ENCODE measurements at places on chromosomes 1 and 21. TPM values are rescaled to one million over a fixed set of nuclear protein-coding genes. Genes with fewer than 3 reads are reported as not detected.

DNA sequence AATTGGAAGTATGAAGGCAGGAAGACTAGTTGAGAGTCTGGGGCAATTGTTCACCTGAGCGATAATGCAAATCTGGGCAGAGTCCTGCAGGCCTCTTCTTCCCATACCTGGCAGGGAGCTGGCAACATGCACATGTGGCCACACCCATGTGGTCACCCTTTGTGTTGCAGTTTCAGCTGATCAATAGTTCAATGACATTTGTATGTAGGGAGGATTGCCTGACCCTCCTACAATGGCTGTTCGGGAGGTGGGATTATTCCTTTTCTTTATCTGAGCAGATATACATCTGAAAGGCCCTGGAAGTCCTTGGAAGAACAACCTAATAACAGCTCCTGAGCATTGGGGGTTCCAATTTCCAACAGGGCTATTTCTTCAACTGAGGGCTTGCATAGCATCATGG, 15.2 kb upstream of the TRIM45 start:
- DNase-seq, result no peak

- DNase-seq, result no peak
These were observed 30.5 kb upstream of the BTG2 start for GRCh38 chr1:203274603-203275381.

OR2L8 gene
- not detected for polyA plus RNA-seq

ADCY10 gene
- 0.28 TPM for polyA plus RNA-seq

GRCh38 chr1:47388891-47389238, 27.2 kb upstream of the FOXE3 start:
- DNase-seq, result peak; percentile 80

DNA sequence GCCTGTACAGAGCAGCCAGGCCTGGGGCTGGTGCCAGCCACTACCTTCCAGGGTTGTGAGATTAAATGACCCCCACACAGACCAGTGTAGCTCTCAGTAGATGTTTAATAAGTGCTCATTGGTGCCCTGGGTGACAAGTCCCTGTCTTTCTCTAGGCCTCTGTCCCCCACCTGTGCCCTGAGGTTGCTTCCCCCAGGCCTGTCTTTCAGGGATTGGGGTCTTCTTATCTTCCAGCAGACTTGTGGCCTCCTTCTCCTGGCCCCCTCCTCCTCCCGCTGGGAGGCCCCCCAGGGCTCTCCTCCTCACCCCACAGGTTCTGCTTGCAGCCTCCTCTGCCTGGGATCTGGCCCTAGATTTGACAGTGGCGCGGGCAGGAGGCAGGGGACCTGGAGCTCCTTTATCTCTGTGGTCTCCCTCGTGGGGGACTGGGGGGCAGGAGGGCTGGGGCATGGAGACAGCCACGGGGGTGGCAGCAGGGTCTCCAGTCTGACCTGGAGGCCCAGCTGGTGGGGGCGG, 40.3 kb downstream of the EPHA2 start:
- DNase-seq, result no peak

- DNase-seq, result no peak
These were observed 12.1 kb downstream of the PRKACB start for GRCh38 chr1:84156210-84156621.

DNA sequence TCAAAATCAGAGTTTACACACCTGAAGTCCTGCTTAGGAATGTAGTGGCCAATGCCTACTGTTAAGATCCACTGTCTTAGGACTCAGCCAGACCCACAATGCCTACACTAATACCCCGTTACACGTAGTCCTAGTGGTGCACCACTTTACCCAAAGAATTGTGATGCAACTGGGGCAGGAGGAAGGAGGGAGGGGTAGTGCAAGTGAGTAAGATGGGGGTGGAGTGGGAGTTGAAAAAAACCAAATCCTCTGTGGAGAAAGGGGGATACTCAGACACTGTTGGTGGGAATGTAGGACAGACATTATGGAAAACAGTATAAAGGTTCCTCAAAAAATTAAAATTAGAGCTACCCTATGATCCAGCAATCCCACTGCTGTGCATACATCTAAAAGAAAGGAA, 19.5 kb downstream of the GLIS1 start:
- DNase-seq, result no peak

ARHGEF16 gene
- 15.5 TPM for polyA plus RNA-seq

GRCh38 chr1:156931974-156932710, 11.7 kb downstream of the LRRC71 start:
- peak; percentile 46 for DNase-seq

MRPS14 gene
- 48.0 TPM for polyA plus RNA-seq

- DNase-seq, result no peak
These were observed 9.9 kb upstream of the TARS2 start for GRCh38 chr1:150477320-150477719.

- no peak for DNase-seq
These were observed 28.9 kb downstream of the INAVA start for GRCh38 chr1:200923601-200924000.

DNA sequence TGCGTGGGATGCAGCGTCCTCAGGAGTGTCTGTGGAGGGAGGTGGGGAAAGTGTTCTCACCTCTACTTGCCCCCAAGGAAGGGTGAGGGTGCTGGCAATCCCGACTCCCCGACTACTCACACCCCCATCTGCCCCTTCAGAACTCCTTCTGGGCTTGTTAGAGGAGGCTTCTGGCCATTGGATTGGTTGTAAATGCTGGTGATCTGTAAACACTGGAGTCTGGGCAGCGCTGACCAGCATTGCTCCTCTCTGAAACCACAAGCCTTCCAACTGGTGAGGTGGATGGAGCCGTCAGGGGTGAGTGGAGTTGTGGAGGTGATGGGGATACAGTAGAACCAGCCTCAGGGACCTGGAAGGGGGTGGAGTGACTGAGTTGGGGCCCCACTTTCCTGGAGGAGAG, 59.3 kb downstream of the NKAIN1 start:
- no peak for DNase-seq

DNA sequence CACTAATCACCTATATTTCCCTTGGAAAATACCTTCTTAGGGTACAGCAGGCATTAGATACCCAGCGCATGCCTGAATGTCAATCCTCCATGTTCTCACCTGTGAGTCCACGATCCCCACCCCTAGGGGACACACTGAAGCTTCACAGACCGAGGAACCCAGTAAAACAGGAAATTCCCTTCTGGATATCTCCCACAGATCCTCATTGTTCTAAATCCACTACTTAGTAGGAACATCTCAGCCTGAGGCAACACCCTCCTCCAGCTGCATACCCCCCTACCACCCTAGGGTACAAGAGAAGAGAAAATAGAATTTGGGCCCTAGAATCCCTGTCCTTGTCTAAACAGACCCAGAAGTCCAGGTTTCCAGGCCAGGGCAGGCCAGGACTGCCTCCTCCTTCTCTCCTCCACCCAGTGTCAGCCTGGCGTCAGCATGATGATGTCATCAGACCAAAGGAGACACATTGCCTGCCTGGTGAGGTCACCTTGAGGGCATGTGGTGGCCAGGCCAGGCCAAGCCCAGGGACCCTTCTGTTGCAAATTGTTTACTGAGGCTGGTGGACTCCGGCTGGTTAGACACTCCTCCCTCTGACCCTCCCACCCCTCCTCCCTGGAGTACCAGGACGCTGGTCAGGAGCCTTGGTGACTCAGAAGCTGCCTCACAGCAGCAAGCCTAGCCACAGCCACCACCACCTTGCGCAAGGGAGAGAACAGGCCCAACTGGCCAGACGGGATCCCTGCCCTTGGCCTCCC, 6.2 kb downstream of the NECTIN4 start:
- peak; percentile 13 for DNase-seq

DNA sequence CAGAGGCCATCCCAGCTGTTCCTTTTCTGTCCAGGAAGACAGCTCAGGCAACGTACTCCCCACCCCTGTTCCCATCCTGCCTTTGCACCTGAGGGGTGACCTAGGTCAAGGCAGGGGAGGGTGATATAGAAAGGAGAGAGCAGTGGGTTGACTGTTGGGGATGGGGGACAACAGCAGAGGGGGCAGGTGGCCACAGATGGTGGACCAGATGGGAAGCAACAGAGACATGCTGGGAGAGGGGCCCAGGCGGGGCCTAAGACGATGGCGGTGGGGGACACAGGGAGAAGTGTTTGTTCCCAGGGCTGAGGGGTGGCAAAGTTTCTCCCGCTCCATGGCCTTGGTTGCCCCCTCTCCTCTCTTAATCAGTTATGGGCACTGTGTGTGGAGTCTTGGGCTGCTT, 6.3 kb downstream of the CELSR2 start:
- no peak for DNase-seq
